ENCODE measurements at places on chromosomes 1 and 21.

GRCh38 chr1:186202271-186202764 is 172.7 kb downstream of the TPR start:
- DNase-seq, result no peak

DNA sequence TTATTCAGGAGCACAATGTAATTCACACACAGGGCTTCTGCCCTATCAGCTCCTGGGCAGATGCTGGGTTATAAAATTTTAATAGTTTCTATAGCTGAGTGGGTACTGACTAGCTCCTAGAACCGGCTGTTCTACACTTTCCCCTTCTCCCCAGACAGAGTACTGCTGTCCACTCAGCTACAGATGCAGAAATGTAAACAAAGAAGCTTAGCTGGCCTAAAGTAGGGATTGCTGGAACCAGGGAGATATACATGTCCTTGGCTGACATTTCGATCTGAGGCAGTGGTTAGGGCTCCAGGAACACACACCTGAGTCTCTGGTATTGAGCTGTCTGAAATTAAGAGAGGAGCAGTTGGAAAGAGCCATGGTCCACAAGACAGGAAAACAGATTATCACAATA is 211.5 kb upstream of the USP24 start:
- DNase-seq, result no peak

DNA sequence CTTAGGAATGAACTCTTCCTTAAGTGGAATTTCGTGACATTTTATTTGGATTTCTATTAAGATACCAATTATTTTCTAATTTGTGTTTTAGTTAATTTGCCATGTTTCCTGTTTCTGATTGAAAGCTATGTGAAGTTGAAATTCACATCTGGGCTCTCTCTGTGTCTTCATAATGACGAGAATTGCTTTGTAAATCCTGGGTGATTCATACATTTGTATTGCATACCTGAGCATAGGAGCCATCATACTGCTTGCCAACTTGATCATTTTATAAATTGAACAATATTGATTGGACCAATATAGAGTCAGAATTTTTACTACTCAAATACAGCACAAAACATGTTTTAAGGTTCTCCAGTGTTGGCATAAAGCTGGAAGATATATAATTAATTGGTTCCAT is 817.9 kb downstream of the BRINP3 start:
- no peak for DNase-seq

- DNase-seq, result no peak
Observed at GRCh38 chr1:37037690-37038089, 3.4 kb upstream of the GRIK3 start.

GRCh38 chr1:59146056-59146455 is 150.8 kb upstream of the FGGY start:
- no peak for DNase-seq

GRCh38 chr21:38958323-38958705 is 152.6 kb downstream of the ETS2 start:
- no peak for DNase-seq

GRCh38 chr1:225772323-225772768 is 5.3 kb upstream of the SRP9 start:
- no peak for DNase-seq

- no peak for DNase-seq
Observed at GRCh38 chr1:4778056-4778455, 123.6 kb downstream of the AJAP1 start.

DNA sequence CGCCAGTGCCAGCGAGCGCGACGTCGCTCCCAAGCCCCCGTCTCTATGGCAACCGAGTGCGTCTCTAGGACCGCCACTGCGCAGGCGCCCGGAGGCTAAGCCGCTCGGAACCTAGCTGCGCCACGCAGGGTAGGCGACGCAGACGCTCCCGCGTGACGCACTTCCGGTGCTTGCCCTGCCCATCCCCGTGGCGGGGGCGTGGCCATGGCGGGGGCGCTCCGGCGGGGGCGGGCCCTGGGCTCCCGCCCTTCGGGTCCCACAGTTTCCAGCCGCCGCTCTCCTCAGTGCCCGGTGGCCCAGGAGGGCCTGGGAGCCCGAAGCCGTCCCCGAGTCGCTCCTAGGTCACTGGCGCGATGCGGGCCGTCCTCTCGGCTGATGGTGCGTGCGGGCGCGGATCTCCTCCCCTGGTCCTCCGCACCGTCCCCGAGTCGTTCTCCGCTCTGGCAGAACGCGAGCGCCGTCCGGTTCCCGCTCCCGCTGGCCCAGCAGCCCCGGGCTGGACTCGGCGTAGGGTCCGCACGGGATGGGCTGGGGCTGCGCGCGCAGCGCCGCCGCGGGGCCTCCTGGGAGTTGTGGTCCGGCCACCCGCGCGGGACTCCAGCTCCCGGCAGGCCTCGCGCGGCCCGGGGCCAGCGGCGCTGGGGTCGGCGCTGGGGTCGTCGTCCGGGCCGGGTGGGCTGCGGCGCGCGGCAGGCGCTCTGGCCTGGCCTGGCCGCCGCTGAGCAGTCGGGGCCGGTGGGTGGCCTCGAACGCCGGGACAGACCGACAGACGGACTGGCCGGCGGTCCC is at the start of gene MIB2:
TSS of gene MIB2 (plus strand) at position 245 of the 789 bp plus-strand sequence. CDS start 7,953 bp downstream, outside the sequence.
- DNase-seq, result peak; percentile 95

- no peak for DNase-seq
Observed at GRCh38 chr1:150407330-150407729, 43.4 kb downstream of the RPRD2 start.

DNA sequence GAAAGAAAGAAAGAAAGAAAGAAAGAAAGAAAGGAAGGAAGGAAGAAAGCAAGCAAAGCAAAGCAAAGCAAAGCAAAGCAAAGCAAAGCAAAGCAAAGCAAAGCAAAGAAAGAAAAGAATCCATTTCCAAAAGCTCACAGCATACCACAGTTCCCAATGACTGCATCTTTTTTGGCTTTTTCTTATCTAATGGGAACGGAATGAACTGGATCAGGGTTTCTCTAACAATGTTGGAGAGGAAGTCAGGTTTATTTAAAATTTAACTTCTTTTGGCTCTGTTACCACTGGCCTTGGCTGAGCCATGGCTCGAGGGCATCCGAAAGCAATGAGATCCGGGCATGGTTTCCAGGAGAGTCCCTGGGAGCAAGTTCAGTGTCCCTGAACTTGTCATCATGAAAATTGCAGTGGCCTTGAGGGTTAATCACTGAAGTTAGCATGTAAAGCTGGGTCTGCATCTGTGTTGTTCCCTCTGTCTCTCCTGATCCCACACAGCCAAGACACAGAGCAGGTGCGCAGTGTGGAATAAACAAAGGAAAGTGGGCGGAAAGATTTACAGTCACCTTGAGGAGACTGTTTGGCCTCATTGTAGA is 34.6 kb upstream of the CTPS1 start:
- no peak for DNase-seq
